ENCODE measurements at places on chromosomes 5 and 9. TPM values are rescaled to one million over a fixed set of nuclear protein-coding genes. Genes with fewer than 3 reads are reported as not detected.

DNA sequence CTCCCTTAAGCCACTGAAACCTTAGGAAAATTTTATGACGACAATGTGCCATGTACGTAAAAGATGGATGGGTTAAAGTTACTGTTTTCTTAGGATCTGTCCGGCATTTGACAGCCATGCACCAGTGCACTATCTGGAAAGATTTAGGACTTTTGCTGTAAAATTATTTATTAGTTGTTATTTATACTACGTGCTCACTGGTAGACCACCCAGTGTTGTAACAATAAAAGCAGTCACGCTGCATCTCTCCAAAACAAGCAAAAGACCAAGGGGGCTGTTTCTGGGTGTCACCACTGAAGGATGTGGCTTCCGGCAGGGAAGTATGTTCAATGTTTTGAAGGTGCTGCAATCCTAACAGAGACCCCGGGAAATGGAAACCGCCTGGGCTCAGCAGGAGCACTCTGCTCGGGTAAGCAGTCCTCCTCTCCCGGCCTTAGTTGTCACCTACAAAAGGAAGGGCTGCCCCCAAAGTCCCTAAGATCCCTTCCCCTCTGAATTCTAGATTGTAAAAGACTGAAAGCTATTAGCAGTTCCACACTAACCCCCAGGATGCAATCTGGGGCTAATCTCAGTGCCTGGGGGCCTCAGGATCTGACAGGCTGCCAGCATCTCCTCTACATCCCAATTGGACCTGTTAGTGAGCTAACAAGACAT is 38.6 kb downstream of the SAXO1 start:
- DNase-seq: no peak

DNA sequence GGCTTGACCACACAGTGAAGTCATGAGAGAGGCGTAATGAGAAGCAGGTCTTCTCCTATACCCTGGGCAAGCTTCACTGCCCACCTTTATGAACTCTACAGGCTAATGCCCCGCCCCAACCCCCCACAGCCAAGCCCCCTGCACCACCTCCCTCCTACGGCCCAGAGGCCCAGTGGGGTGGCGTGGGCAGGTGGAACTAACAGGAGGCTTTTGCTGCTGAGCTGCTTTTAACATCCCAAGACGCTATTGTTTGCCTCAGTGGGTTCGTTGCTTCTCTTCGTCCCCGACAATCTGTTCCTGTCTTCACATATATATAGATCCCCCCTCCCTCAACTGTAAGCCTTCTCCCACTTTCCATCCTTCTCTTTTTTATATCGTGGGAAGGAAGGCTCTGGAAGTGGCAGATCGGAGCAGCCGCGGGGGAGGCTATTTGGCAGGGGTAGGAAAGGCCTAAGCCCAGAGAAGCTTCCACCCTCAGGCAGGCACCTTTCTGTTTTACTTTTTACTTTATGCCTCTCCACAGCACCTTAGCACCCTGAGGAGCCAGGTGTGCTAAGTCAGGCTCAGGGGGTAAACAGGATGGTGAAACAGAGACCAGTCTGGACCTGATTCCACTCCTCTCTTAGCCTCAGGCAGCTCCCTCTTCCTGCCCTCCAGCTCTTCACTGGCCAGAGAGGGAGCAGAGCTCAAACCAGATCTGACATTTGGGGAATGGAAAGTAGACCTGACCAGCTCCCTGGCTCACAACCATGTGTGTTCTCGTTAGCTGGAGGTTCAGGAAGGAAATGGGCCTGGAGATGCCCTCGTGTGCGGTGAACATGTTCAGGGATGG is 26.5 kb downstream of the CD74 start:
- DNase-seq: no peak

GRCh38 chr5:138789771-138790242 is 36.6 kb downstream of the CTNNA1 start:
- no peak for DNase-seq

GRCh38 chr5:146751781-146752401 is 126.7 kb downstream of the PPP2R2B start:
- DNase-seq: no peak

DNA sequence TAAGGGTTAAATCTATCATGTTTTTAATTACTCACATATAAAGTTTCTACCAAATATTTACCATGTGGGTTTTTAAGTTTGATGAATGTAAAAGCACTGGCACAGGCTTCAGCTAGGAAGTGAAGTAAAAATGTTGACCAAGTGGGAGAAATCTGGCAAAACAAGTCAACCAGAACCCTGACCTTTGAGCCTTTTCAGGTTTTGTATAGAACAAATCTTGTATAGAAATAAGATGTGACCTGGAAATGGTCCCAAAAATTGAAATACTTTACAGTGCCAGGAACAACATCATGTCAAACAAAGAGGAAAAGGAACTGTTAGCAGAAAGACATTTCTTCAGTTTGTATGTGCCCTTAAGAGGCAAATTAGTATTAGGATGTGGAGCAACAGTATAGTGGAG is 137.6 kb downstream of the CCDC192 start:
- no peak for DNase-seq

DNA sequence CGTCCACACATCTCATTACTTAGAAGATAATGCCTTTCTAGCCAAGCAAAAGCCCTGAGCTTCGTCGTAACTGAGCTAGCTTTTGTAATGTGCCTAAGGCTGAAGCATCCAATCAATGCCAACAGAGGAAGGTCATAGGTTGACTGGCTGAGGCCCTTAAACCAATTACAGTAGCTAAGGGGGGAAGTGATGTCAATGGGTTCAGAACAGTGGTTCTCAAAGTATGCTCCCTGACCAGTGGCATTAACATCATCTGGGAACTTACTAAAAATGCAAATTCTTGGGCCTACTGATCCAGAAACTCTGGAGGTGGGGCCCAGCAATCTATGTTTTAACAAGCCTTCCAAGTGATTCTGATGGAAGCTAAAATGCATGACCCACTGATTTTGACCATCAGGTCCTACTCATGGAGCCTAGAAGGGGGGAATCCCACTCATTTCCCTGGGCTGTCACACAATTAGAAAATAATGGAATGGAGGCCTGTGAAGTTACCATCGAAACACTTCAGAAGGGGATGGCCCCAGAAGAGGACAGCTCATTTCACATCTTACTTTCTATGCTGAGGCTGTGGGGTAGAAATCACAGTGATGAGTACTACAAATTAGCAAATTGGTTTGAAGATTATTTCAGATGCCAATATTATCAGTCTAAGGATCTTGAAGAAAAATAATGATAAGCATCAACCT is 4.8 kb upstream of the VLDLR start:
- DNase-seq: no peak

- DNase-seq: peak; percentile 73
These were observed 13.1 kb downstream of the HMHB1 start for GRCh38 chr5:143824851-143825720.

- DNase-seq: no peak
These were observed 15.7 kb downstream of the CDC14B start for GRCh38 chr9:96604004-96604319.

GRCh38 chr5:157870837-157871834 is 12.2 kb upstream of the CLINT1 start:
- no peak for DNase-seq

DNA sequence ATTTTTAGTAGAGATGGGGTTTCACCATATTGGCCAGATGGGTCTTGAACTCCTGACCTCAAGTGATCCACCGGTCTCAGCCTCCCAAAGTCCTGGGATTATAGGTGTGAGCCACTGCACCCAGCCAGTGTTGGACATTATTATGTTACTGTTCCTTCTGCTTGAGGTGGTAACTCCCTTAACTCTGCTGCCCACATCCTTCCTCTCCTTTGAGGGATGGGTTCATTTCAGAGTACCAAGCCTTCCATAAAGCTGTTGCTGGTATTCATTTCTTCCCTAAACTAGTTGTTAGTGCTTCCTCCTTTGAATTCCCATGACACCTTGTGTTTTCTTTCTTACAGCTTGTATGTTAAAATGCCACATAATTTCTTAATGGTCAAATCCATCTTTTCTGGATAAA is 54.0 kb downstream of the CTNNA1 start:
- no peak for DNase-seq

DNA sequence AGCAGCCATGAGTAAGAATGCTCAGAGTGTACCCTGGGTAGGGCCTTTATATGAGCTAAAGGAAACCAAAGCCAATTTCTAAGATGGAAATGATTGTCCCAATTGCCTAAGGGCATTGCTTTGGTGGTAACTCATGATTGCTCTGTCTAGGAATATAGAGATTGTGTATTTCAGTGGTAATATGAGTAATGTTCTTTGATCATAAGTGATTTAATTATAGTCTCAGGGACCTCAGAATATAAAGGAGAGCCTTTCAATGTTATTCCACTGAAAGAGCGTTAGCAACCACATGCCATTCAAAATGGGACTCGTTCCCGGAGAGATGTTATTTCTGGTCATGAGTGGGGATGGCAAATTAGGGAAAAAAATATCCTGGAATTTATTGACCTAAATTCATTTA is 340.5 kb downstream of the ARHGEF28 start:
- no peak for DNase-seq

GRCh38 chr9:16247188-16247875 is 623.1 kb downstream of the BNC2 start:
- DNase-seq: no peak

DNA sequence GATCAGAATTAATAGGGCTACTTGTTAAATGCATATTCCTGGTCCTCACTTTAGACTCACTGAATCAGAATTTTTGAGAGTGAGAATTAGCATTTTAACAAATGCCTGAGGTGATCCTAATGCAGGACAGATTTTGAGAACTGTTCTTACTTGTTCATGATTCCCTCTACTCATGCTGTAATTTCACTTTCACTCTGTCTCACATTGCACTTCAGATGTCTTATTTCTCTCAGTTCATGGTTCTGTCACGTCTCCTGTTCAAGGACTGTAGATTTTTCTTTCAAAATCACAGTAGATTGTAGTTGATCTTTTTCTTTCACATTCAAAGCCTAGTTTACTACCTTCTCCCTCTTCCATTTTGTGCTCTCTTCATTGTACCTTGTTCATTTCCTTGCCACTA is 54.3 kb downstream of the ADGRV1 start:
- DNase-seq: no peak

DNA sequence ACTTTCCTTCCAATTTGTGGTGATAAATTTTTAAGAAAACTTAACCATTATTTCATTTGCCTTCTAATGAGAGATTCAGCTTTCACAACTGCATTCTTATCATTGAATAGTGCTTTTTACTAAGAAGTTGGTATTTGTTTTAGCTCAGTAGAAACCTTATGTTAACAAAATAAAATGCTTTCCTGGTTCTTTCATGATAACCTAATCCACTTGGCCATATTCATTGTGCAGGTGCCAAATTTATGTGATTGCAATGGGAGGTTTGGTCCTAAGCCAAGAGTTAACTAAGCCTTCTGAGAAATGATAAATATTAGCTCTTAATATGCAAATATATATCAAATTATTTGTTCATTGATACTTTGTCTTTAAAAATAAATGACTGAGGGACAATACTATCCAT is 141.1 kb upstream of the TLE4 start:
- DNase-seq: no peak

- no peak for DNase-seq
These were observed 431.4 kb upstream of the CCNG1 start for GRCh38 chr5:163005949-163006348.

DNA sequence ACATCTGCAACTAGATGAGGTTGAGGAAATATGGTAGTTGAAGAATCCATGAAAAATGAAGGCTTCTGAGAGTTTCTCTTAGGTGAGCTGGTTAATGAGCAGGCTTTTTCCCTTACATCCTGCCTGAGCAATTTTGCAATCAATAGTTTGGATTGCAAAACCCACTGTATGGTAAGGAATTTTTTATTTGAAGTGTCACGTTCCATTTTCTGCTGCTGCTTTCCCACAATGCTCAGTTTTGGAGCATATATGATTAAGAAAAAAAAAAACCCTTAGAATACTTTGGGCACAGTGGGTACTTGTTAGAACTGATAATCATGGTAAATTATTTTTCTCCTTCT is 144.2 kb downstream of the PCSK1 start:
- DNase-seq: no peak

DNA sequence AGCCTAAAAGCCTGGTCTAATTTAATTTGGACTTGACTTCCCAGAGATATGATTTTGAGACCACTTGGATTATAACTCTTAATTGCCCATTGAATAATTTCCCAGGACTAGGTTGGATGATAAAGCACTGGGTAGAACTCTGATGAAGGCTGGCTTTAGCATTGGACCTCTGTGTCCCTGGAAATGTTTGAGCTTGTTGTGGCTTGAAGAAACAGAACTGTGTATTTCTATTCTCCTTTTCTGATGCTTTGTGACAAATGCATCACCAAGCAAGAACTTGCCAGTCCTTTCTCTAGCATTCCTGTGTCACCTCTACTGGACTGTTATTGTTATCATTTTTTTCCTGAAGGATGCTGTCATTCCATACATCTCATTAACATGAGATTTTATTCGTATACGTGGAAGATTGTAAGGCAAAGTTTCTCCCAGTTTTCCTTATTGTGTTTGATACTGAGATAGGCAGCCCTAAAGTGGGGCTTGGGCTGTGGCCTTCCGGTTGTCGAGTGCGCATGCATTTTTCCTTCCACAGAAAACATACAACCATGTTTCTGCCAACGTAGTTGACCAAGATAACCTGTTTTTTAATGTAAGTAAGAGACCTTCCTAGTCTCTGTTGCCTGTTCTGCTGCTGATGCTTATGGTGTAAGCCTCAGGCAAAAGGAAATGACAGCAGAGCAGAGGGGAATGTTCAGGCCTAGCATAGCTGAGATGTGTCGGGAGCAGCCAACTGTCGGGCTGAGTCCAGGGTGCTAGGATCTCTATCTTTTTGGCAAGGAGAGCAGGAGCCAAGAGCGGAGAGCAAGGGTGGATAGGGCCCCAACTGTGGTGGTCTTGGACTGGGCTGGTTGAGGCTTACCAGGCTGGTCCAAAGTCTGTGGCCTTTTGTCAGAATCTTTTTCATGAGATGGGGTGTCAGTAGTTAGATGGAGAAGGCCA is 2.3 kb downstream of the NTRK2 start:
- no peak for DNase-seq

DNA sequence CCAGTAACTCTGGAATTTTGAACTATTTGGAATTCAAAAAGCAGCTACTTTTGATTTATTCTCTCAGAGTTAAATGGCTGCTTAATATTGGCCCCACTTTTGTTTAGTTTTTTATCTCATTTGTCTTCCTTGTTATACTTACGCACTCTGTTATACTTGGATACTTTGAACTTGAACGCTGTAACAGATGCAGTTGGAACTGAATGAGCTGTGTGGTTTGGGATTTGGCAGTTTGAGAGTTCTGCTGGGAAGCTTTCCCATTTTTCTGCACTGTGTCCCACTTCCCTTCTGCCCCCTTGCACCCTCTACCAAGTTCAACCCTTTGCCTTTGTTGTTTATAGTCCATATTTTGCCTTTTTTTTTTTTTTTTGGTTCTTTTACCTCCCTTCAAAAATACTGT is 3.8 kb downstream of the RHOBTB3 start:
- DNase-seq: no peak

- no peak for DNase-seq
These were observed 16.3 kb downstream of the LPCAT1 start for GRCh38 chr5:1507457-1507856.

Gene ALG2
- 39.2 TPM for total RNA-seq
